Sciatic nerve (tissue), 2 donors: ENCODE measurements at places on chromosomes 2 and 18. TPM values are rescaled to one million over a fixed set of nuclear protein-coding genes. Genes with fewer than 3 reads are reported as not detected.

Gene RBMS1
- total RNA-seq, result 119 TPM

Gene GALR1
- 0.13 TPM for total RNA-seq

Gene CHST9
- 2.4 TPM for total RNA-seq

Gene ACVR1C
- 2.8 TPM for total RNA-seq

Gene ABCG8
- not detected for total RNA-seq

Gene ACAA2
- 32.9 TPM for total RNA-seq

Gene APCDD1
- 43.1 TPM for total RNA-seq

Gene RNF125
- total RNA-seq, result 8.5 TPM

Gene G6PC2
- total RNA-seq, result not detected

Gene SLC4A3
- total RNA-seq, result 6.7 TPM

Gene UGT1A8
- not detected for total RNA-seq

Gene CPO
- total RNA-seq, result 0.89 TPM

Gene PRKAG3
- 0.49 TPM for total RNA-seq

Gene SCG2
- 0.80 TPM for total RNA-seq

Gene CD8B2
- total RNA-seq, result not detected

Gene NAT8
- total RNA-seq, result not detected

Gene MAP3K19
- total RNA-seq, result 0.09 TPM

Gene IL36A
- total RNA-seq, result not detected

Gene CSRNP3
- 8.3 TPM for total RNA-seq

Gene CCT4
- total RNA-seq, result 78.9 TPM

Gene SLC11A1
- total RNA-seq, result 36.6 TPM

Gene PRLH
- not detected for total RNA-seq

Gene HOXD9
- total RNA-seq, result 4.9 TPM

Gene INO80D
- total RNA-seq, result 36.3 TPM

Gene GLI2
- total RNA-seq, result 14.4 TPM

Gene EFHD1
- total RNA-seq, result 41.9 TPM

Gene ARMC9
- 15.4 TPM for total RNA-seq

Gene CCDC74B
- 7.5 TPM for total RNA-seq

Gene ARHGAP28
- 9.7 TPM for total RNA-seq

Gene SP3
- total RNA-seq, result 93.5 TPM

Gene LIPG
- total RNA-seq, result 5.8 TPM

Gene CDK15
- total RNA-seq, result 2.3 TPM

Gene EML4
- 59.5 TPM for total RNA-seq

Gene RMND5A
- 43.6 TPM for total RNA-seq

Gene DNAJC10
- 108 TPM for total RNA-seq

Gene UGT1A3
- total RNA-seq, result not detected

Gene FAM98A
- 48.1 TPM for total RNA-seq

Gene EPG5
- 40.3 TPM for total RNA-seq

Gene SLC38A11
- 1.2 TPM for total RNA-seq

Gene PAX8
- total RNA-seq, result 1.2 TPM

Gene OR6B2
- 5.1 TPM for total RNA-seq

Gene TMEM163
- 0.45 TPM for total RNA-seq

Gene TXNDC2
- total RNA-seq, result not detected

Gene ARHGAP15
- total RNA-seq, result 119 TPM

Gene SCYGR5
- not detected for total RNA-seq

Gene HTR2B
- 1.2 TPM for total RNA-seq

Gene VRK2
- 21.0 TPM for total RNA-seq

Gene CHRNG
- total RNA-seq, result not detected

Gene LBX2
- total RNA-seq, result 0.53 TPM

Gene CEP68
- 29.1 TPM for total RNA-seq

Gene SCN1A
- total RNA-seq, result not detected

Gene SCN2A
- total RNA-seq, result 1.9 TPM

Gene KANSL1L
- total RNA-seq, result 55.9 TPM

Gene KLHL41
- total RNA-seq, result 1.8 TPM

Gene REEP1
- total RNA-seq, result 0.98 TPM

Gene CKAP2L
- total RNA-seq, result 0.62 TPM
